Transverse colon (tissue), 4 donors: ENCODE measurements at places on chromosomes 6 and 20. TPM values are rescaled to one million over a fixed set of nuclear protein-coding genes. Genes with fewer than 3 reads are reported as not detected.

ARMH2 gene
- not detected for total RNA-seq

CPNE5 gene
- 8.3 TPM for total RNA-seq

DNA sequence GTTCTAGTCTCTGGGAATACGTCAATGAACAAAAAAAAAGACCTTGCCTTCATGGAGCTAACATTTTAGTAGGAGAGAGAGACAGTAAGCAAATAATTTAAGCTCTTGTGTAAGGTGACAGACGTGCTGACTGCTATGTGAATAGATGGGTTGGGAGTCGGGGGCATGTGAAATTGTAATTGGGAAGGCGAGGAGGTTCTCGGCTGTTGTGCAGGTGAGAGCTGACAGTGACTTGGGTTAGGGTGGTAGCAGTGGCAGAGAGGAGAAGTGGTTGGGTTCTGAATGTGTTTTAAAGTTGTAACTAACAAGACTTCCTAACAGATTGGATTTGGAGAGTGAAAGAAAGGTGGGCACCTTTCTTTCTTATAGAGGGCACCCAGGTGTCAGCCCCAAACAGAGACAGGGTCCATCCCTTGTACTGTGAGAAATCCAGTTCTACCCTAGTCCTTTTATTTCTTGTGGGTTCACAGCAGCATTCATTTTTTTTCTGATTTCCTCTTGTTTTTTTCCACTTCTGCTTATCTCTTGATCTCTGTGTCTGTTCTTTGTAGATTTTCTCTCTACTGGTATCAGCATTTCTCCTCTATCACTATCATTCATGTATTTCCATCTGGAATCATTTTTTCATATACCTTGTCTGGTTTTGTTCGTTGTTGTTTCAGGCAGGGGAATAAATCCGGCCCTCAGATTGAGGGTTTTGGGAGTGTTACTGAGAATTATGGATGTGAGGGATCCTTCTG is 15.4 kb upstream of the MYLK2 start:
- DNase-seq, result no peak

KATNA1 gene
- total RNA-seq, result 11.3 TPM

- DNase-seq, result no peak
These were observed 67.9 kb downstream of the ANKRD60 start for GRCh38 chr20:58160451-58161061.

TAAR9 gene
- not detected for total RNA-seq

- no peak for DNase-seq
These were observed 26.1 kb upstream of the ENPP1 start for GRCh38 chr6:131781687-131782086.

DNA sequence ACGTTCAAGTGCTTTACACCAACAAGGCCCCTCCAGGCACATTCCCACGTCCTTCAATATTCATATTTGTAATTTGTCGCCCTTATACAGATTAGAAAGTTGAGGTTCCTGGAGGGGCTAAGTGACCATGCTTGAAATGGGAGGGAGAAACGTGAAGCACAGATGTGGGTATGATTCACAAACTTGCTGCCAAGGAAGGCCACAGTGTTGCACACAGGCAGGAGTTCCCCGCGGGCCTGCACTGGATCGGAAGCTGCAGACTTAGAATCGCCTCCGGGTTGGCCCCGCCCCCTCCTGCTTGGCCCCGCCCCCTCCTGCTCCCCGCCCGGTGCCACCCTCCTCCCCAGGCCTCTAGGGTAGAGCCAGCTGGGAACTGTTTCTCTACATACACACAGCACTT is 58.2 kb upstream of the QKI start:
- DNase-seq, result no peak

DNA sequence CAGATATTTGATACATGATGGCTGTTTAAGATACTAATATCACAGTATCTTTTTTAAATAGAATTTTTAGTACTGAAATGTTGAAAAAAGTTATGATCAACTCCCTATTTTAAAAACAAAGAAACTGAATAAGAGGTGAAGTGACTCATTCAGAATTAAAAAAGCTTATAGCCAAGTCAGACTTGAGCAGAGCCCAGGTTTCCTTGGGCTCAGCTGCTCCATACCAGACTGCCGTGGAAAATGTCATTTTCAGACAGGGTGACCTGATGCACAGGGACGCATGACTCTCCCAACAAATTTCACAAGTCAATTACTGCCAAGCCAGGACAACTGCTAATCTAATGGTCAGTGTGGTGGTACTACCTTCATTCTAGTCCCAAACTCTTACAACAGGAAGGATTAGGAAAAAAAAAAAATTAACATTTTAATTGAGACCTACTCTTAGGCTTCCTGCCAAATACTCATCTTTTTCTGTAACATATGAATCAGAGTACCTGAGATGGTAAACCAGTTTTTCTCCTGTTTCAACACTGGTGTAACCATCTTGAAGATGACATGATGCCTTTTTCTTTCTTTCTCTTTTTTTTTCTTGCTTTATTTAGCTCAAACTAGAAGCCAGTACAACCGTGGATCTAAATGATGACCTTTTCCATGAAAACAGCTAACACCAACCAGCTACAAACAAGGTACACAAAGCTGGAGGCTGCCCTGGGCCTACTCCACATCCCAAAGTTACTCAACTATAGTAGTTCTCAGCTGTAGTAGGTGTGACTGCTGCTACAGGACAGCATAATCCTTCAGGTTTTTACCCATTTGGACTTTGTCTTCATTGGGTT is 30.5 kb downstream of the SLC22A23 start:
- no peak for DNase-seq

DNA sequence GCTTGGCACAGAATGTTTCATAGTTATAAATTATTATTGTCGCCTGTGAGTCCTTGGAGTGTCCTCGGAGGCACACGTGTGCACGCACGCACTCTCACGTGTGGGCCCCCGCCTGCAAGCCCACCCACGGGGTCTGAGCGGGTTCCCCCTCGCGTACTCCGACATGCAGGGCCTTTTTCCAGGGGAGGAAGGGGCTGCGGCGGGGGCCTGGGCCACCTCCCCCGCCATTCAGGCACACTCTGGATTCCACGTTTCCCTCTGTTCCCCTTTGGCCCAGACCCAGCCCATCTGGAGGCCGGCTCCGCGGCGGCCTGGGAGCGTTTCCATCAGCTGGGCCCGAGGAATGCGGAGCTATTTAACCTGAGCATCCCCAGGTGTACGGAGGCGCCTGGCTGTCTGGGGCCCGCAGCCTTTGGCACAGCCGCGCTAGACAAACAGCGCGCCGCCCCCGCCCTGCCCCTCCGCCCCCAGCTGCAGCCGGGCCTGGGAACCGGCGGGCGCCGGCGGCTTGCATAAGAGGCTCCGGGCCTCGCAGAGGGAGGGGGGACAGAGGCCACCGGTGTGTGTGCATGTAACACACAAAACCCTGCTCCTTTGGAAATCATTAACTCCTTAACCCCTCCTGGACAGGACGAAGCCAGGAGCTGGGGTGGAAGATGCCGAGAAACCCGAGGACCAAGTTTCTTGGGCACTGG is 3.3 kb downstream of the ID1 start:
- DNase-seq, result peak; percentile 92

BPIFB2 gene
- not detected for total RNA-seq

TNNC2 gene
- total RNA-seq, result 4.6 TPM

- DNase-seq, result no peak
These were observed 67.7 kb downstream of the ANKRD6 start for GRCh38 chr6:89500611-89501010.

GNMT gene
- total RNA-seq, result not detected

DNA sequence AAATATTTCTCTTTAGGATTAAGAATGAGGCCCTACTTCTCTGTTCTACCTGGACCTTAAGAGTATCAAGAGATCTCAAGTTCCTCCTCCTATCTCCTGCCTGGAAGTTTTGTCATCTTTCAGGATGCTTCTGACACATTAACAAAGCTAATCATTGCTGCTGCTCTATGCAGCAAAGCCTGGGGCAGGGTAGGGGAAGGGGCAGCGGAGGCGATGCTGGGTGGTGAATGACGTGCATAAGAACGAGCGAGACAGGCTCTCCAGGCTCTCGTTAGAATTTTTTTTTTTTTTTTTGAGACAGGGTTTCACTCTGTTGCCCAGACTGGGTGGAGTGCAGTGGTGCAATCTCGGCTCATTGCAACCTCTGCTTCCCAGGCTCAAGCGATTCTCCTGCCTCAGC is 31.2 kb downstream of the FERMT1 start:
- no peak for DNase-seq

DNA sequence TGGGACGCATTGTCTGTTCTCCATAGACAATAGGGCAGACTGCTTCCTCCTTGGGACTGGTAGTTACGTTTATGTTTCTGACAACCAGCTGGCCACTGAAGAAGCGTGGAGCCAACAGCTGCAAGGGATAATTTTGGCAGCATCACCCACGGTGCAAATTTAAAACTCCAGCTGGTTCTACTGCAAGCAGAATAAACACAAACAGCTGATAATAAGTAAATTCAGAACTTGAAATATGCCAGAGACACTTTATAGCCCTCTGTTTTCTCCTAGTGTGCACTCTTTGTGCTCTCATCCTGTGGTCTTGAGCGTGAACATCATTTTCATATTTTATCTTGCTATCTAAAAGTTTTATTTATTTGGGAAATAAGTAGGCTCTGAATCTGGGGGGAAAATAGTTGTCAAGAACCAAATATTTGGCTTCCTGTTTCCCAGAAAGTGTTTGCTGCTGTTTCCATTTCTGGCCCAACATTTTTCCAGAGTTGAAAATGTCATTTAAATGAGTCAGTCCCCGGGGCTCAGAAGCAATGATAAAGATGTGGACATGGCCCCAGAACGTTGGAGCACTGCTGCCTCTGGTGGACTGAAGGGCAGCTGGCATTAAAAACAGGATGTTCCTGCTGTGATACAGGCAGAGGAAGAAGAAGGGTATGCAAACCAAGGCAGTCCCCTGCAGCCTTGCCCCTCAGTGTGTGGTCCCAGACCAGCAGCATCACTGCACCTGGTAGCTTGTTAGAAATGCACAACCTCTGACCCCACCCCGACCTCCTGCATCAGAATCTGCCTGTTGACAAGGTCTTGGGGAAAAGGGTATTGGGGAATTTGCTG is 12.5 kb upstream of the THBD start:
- DNase-seq, result peak; percentile 17

GRCh38 chr20:62782893-62783278 is 13.4 kb upstream of the MRGBP start:
- DNase-seq, result no peak

DNA sequence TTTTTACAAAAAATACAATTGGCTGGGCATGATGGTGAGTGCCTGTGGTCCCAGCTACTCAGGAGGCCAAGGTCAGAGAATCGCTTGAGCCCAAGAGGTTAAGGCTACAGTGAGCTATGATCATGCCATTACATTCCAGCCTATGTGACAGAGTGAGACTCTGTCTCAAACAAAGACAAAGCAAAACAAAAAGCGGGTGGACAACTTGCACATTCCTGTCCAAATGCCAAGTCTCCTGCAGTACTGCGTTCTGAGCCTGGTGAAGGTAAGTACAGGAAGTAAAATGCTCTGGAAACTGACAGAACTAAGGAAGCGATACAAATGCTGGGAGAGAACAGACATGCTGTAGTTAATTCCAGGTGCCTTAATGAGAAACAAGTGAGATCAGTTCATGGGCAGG is 20.4 kb upstream of the TMEM242 start:
- no peak for DNase-seq

SLC35F1 gene
- 1.1 TPM for total RNA-seq

CPXM1 gene
- total RNA-seq, result 1.1 TPM

IGF2R gene
- 97.8 TPM for total RNA-seq

GRCh38 chr6:136889271-136890193 is 32.6 kb upstream of the SLC35D3 start:
- no peak for DNase-seq

DNA sequence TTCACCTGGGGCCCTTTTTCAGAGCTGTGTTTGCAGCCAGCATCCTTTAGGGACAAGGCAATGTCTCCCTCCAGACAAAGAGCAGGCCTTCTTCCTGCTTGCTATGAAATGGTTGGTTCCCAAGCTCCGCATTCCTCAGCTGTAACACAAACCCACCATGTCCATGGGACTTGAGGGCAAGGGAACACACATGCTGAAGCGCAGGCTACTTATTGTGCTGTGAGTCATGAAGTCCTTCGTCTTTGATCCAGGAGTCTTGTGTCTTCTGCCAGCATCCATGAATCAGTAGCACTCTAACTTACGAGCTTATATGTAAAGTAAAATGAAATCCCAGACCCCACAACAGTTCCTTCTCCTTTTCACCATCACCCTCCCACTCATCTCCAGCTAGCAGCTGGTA is 59.0 kb downstream of the ANKRD60 start:
- DNase-seq, result no peak

SLC17A3 gene
- not detected for total RNA-seq

ATP6V1G2 gene
- 0.82 TPM for total RNA-seq

AVP gene
- not detected for total RNA-seq

DNA sequence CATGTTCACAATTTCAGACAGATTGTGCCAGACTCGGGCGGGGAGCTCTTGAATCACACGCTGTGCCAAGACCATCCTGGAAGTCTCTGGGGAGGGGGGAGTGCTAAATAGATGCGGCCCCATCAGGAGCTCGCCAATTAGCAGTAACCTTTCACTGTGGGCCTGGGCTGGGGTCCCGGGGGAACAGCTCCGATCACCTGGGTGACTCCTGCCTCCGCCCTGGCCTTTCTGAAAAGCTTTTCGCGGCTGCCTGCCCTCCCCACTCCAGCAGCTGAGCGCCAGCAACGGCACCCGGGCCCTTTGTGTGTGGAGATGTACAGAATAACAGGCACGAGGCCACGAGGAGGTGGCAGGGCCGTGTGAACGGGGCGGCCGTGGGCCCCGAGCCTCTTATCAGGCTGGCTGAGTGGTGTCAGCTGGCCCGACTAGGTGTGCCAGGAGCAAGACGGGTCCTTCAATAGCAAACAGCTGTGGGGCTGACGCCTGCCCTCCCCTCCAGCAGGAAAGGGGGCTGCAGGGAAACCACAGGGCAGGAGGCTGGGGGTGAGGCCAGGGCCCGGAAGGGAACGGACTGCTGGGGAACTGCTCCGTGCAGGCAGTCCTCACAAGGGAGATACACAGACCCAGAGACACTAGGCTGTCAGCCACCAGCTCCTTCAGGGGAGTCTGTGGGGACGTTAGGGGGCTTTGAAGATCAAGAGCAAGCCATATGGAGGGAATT is 56.8 kb downstream of the NOL4L start:
- DNase-seq, result no peak

RNF182 gene
- not detected for total RNA-seq

MLN gene
- total RNA-seq, result not detected

GRCh38 chr6:40251637-40252300 is 317.5 kb upstream of the MOCS1 start:
- DNase-seq, result peak; percentile 8

DNA sequence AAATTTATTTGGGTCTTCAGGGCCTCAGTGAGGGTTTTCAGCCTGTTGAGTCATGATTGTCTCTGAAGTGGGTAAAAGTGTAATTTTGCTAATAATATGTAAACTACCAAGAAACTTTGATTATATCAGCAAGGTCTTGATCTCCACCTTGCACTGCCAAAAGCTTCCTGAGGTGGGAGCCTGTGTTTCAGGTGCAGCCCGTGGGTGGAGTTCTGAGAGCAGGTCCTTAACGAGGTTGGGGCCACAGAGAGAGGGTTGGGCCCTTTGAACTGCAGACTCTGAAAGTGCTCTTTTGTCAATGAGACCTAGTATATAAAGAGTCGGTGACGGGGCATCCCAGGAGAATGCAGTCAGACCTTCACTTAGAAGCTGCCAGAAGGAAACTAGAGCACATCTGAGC is 129.7 kb upstream of the MAP3K4 start:
- no peak for DNase-seq
